Sciatic nerve (tissue), 2 donors: ENCODE measurements at places on chromosomes 16 and 17. TPM values are rescaled to one million over a fixed set of nuclear protein-coding genes. Genes with fewer than 3 reads are reported as not detected.

Gene HOXB3
- 25.6 TPM for total RNA-seq

Gene VAC14
- 26.2 TPM for total RNA-seq

Gene CES3
- 0.71 TPM for total RNA-seq

Gene ABCA10
- 189 TPM for total RNA-seq

Gene CES5A
- not detected for total RNA-seq

Gene WNK4
- total RNA-seq, result 1.4 TPM

Gene UBTF
- 76.6 TPM for total RNA-seq

Gene DUXB
- total RNA-seq, result not detected

Gene ZNF205
- 12.3 TPM for total RNA-seq

Gene ABCA3
- total RNA-seq, result 39.0 TPM

Gene AATK
- total RNA-seq, result 440 TPM

Gene TPSD1
- 0.27 TPM for total RNA-seq

Gene TLCD1
- 3.1 TPM for total RNA-seq
